ENCODE measurements at places on chromosomes 6 and 20.
A peak's percentile ranks its signal among the peaks of the same experiment; 100 is the strongest.

- no peak for DNase-seq
These were observed 14.9 kb upstream of the PANK2 start for GRCh38 chr20:3874194-3874844.

- no peak for DNase-seq
These were observed 152.1 kb downstream of the TFAP2C start for GRCh38 chr20:56781108-56781739.

GRCh38 chr6:112114577-112115223 is 27.3 kb downstream of the FAM229B start:
- no peak for DNase-seq

- DNase-seq: peak; percentile 66
These were observed 4.2 kb upstream of the ZBTB46 start for GRCh38 chr20:63835021-63835858.

- DNase-seq: no peak
These were observed 17.1 kb upstream of the C20orf144 start for GRCh38 chr20:33645072-33645358.

GRCh38 chr6:87723170-87724078 is 21.4 kb upstream of the AKIRIN2 start:
- no peak for DNase-seq

DNA sequence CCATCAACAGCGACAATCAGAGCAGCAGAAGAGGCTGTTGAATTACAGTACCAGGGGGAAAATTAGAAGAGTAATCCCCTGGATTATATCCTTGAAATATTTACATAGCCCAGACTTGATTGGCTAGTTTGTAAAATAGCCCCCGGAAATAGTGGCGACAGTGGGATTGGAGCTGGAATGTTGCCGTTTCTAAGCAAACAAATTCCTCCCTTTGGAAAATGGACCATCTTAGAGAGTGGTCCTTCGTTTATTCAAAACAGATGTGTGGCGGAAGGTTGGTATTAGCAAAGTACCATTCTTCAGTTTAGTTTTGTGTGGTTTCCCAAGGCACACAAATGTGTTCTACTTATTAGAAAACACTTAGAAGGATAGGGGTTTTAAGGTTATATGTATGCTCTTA is 4.5 kb upstream of the EPB41L2 start:
- DNase-seq: no peak

DNA sequence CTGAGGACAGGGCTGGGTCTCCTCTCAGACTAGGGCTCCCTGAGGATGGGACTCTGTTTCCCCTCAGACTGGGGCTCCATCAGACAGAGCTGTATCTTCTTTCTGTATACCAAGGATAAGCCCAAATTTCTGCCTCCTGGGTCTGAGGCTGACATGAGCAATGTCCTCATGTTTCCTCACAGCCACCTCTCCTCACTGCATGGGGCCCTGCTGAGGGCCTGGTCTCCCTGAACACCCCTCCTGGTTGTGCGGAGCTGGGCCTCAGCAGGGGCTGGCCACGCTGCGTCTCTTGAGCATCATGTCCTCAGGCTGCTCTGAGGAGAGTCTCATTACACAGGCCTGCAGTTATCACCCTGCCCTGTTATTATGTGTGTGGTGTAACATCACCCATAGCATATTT is 144.6 kb downstream of the LRFN2 start:
- DNase-seq: no peak

DNA sequence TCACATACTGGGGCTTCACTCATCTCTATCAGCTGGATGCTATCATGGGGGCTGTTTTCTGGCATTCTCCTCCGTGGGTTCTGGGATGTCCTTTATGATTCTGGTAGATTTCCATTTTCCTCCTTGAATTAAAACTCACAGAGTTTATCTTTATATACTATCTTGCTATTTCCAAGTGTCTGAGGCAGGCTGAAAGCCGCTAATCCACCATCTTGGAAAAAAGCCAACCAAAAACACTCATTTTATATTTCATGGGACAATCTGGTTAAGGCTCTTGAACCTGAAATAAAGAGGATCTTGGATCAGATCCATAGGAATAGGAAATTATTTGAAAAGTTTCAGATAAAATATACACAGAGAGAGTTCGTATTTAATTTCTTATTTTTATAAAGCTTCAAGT is 86.0 kb downstream of the AFG1L start:
- DNase-seq: no peak

- DNase-seq: no peak
These were observed 170.5 kb upstream of the TSHZ2 start for GRCh38 chr20:52801628-52802006.

GRCh38 chr6:56799989-56800388 is 154.9 kb upstream of the BEND6 start:
- no peak for DNase-seq

DNA sequence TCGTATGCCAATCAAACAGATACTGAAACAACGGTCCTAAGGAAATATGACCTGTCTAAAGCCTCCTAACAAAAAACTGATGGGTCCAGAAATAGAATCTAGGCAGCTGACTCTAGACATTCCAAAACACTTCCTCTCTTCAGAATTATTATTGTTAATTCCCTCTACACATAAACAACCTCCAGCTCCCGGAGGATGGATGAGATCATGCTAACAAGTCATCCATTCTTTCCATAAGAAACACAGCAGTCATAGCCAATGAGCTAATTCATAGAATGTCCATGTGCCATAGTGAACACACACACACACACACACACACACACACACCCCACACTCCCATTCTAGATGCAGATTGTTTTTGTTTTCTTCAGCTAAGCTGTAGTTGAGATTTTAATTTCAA is 44.3 kb downstream of the HDGFL1 start:
- DNase-seq: no peak

- no peak for DNase-seq
These were observed 15.4 kb upstream of the SMIM13 start for GRCh38 chr6:11078266-11078665.

DNA sequence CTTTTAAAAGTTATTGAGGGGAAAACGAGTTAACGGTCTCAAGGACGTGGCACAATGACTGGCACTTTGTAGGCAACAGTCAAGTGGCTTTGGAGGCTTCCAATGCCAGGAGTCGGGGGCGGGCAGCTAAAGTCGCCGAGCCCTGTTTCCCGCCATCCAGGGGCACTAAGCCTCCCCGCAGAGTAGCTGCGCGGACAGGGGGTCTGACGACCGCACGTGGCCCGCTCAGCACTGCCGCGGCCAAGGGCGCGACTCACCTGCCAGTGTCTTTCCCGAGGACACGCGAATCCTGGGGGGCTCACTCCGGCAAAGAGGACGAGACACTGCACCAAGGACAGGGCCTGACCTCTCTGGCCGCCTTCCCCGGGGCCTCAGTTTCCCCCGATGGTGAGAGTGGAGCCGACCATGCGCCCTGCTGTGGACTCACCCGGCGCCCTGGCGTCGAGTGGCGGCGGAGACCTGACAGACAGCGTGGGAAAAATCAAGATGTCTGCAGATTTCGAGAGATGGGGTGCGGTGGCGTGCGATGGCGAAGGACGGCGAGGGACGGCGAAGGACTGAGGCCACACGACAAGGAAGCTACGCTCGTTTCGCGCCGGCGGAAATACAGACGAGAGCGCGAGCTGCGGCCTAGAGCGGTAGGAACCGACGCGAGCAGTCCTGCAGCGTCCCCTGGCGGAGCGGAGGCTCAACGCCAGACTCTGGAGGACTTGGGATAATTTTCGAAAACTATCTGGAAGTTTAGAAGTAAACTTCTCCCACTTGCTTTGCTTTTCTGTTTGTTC is at the start of gene SNHG17:
SNHG17 (minus strand) TSS at position 559 of the 785 bp plus-strand sequence.
- DNase-seq: peak; percentile 92

DNA sequence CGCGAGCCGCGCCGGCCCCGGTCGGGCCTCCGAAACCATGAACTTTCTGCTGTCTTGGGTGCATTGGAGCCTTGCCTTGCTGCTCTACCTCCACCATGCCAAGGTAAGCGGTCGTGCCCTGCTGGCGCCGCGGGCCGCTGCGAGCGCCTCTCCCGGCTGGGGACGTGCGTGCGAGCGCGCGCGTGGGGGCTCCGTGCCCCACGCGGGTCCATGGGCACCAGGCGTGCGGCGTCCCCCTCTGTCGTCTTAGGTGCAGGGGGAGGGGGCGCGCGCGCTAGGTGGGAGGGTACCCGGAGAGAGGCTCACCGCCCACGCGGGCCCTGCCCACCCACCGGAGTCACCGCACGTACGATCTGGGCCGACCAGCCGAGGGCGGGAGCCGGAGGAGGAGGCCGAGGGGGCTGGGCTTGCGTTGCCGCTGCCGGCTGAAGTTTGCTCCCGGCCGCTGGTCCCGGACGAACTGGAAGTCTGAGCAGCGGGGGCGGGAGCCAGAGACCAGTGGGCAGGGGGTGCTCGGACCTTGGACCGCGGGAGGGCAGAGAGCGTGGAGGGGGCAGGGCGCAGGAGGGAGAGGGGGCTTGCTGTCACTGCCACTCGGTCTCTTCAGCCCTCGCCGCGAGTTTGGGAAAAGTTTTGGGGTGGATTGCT is 1.3 kb downstream of the VEGFA start:
- DNase-seq: peak; percentile 69

DNA sequence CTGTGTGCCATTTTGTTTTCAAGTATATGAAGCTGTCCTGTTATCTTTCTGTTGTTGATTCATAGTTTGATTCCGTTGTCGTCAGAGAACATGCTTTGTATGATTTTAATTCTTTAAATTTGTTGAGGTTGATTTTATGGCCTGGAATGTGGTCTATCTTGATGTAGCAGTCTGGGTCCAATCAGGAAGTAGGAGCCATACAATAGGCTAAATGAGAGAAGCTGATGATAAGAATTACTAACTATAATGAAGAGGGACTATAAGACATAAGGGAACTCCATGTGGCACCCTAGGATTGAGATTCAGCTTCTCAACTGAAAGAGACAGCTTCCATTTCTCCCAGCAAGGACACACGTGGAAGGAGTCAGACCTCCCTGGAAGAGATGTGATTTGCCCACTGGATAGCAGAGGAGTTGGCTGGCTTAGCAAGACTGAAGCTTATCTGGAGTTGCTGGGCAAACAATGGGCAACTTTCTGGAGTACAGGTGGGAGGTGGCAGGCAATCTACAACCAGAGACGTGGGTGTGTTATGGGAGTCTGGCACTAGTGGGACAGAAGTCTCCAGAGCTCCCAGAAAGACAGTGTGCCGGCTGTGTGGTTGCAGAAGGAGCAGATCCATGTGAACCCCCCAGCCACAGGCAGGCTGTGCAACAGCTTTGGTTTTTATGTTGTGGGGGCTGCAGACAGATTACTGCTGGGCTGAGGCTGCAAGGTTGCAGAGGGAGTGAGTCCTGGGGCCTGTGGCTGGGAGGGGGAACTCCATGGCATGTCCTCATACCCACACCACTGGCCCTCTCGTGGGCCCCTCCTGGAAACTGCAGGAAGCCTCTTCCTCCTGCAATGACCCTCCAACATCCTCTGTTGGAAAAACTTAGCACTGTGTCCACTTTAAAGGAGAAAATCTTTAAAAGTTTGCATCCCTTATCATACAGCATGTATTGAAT is 7.1 kb downstream of the ZNF831 start:
- DNase-seq: no peak

DNA sequence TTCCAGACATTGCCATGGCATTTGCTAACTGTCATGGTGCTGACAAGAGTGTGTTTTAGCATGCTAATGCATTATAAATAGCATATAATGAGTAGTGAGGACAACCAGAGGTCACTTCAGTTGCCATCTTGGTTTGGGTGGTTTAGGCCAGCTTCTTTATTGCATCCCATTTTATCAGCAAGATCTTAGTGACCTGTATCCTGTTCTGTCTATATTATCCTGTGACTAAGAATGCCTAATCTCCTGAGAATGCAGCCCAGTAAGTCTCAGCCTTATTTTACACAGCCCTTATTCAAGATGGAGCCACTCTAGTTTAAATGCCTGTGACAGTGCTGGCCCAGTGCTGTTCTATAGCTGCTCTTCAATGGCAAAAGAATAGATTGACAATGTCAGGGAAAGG is 781.0 kb upstream of the ADGRB3 start:
- no peak for DNase-seq

DNA sequence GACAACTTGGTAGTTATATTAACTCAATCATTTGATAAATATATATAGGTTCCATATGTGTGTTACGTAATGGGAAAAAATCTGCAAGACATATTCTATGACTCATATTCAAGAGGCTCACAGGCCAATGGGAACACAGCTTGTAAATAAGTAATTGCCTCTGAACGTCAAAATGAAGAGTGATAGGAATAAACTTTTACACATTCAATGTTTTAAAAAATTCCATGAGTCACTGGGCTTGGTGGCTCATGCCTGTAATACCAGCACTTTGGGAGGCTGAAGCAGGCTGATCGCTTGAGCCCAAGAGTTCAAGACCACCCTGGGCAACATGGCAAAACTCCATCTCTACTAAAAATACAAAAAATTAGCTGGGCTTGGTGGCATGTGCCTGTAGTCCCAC is 209.4 kb upstream of the MCHR2 start:
- no peak for DNase-seq

DNA sequence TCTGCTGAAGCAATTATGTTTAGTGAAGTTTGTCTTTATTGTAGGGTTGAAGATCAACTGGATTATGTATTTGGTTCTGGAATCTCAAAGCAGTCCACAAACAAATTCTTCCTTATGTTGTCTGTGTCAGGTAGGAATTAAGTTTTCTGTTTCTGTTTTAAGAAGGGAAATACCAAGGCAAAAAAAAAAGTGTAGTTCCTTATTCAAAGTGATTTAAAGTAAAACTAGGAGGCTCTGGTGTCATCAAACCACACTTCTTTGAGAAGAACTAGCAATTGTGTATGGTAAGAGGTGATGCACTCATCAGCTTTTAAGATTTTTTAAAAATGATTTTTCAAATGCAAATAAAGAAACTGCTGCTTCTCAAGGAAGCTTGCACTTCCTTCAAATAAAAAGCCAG is 1.9 kb downstream of the FAM135A start:
- DNase-seq: peak; percentile 22

DNA sequence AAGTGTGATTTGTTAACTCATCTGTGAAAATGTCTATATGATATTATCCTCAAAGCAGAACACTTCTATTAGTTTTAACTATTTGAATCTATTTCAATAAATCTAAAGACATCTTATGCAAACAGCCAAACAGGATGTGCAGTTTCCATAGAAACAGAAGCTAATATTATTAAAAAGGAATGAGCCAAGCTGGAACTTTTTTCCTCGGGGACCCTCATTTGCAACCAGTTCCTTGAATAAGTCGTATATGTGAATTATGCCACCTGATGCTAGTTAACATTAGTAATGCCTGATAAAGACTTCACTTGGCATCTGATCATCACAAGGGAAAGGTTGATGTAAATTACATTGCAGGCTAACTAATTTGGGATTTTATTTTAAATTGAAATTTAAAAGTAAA is 216.9 kb upstream of the SMLR1 start:
- no peak for DNase-seq

DNA sequence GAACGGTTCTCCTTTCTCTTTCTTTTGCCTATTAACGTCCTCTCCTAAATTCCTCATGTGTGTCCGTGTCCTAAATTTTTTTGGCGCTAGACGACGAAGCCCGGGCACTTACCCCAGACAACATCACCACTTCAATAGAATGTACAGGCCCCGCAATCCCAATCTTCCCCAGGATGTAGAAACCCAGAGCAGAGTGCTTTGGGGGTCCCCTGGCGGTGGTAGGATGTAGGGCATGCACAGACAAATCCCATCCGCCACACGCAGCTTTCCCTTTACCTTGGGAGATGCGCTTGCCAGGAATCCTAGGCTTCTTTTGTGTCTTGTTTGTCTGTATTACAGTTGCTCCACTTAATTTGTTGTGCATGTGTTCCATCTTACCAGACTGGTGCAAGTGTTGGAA is 417.3 kb upstream of the ARID1B start:
- no peak for DNase-seq

GRCh38 chr6:73152556-73152955 is 72.7 kb downstream of the KHDC1L start:
- no peak for DNase-seq
